Renal pelvis (tissue), 12 donors: ENCODE measurements at places on chromosomes 5 and 9. TPM values are rescaled to one million over a fixed set of nuclear protein-coding genes. Genes with fewer than 3 reads are reported as not detected.

Gene FBP2
- 0.16 TPM for polyA plus RNA-seq

Gene HMHB1
- not detected for polyA plus RNA-seq

GRCh38 chr5:175444905-175445456, 999 bp upstream of the DRD1 start:
- DNase-seq = no peak

DNA sequence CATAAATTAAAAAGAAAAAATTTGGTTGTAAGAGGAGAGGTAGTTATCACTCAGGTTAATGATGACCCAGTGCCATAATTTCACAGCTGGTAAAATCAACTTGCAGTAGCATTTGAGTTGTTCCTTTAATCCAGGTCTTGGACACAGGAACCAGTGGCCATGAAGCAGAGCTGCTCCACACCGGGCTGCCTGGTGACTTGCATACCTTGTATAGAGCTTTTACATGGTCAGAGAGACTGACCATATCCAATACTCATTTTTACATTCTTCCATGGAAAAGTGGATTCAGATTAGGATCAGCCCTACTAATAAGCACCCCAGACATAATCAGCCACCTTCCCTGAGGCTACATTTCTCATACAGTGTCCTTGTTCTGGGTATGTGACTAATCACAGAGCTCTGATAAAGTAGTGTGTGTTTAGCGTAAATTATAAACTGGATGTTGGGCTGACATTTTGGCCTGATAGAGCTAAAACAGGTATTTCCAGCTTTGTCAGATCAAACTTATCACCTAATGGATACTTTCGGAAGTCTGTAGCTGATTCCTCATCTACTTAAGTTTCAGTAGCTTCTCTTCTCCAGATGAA, 77.0 kb upstream of the ZSWIM6 start:
- DNase-seq = no peak

Gene MYMK
- not detected for polyA plus RNA-seq

Gene AQP3
- 42.3 TPM for polyA plus RNA-seq

DNA sequence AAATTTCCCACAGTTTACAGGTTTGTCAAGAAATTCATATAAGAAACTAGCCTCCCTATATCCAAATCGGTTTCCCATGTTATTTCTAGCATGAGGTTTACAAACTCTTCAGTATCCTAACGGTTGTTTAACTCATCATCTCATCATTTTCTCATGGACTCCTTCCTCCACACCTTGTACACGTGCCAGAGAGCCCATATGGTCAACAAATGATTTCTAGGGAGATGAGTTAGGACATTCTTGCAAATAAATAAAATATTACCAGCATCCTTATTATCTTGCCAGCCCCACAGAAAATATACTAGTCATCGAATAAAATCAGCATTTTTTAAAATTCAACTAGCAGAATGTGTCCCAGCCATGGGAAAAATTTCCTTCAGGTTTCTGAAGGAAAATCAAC, 285.2 kb downstream of the EBF1 start:
- no peak for DNase-seq

- DNase-seq = no peak
These were observed 16.3 kb downstream of the ROR2 start for GRCh38 chr9:91933556-91934352.

- no peak for DNase-seq
These were observed 428.8 kb downstream of the ARHGEF28 start for GRCh38 chr5:74054641-74055421.

DNA sequence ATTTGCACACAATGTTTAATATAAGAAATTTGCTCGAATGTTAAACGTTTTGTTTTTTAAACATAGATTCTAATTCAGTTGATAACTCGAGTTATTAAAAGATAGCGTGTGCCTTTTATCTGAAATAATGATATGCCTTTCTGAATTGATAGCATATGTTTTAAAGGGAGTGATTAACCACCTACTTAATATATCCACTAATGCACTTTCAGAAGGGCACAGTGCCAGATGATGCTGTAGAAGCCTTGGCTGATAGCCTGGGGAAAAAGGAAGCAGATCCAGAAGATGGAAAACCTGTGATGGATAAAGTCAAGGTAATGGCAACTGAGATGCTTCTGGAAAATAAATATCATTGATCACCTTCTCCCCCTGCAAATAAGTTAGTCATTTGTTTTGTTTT, 53.9 kb downstream of the ERAP1 start:
- DNase-seq = no peak

DNA sequence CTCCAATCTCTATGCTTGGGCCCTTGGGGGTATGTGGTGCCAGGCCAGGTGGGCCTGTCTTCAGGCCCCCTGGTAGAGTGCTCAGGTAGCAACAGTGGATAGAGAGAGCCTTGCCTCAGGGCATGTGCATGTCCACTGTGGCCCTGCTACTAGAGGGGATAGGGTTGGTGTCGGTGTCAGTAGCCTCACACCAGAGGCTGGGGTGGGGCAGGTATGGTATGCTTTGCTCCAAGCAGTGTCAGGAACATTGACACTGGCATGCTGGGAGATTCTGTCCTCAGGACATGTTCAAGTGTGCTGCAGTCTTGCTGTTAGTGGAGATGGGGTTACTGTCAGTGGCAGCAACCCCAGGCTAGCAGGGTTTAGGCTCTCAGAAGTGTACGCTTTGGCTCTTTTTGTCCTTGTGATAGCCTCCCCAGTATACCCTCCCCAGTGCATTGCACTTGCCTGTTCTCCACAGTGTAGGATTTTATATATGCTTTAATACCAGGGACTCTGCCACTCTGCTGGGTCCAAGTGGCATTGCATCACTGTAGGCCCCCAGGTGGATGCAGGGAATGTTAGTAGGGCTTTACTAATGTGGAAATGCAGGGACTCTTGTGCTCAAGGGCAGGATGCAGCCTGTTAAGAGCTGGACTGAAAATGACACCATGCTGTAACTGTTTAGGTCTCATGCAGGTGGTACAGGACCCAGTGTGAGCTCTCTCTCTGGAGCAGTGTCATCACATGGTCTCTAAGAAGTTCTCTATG, 21.6 kb downstream of the RIC1 start:
- DNase-seq = no peak

Gene CAMK2A
- polyA plus RNA-seq = 6.4 TPM

GRCh38 chr5:27130587-27130986, 92.2 kb upstream of the CDH9 start:
- DNase-seq = no peak

Gene ALDH1A1
- polyA plus RNA-seq = 292 TPM

DNA sequence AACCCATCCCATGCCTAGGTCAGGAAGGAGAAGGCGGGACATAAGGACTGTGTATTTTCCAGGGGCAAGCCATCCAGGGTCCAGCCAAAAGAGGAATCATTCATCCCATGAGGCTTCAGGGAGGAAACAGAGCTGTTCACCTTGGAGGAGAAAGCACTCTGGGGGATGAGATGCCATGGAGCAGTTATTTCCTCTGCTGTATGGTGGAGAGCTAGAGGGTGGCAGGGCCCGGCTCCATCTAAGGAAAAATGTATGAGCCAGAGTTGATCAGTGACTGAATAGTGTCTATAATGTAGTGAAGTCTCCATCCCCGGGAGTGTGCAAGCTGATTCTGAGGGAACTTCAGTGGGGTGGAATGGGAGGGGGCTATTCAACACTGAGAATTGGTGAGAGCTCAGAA, 8.0 kb downstream of the ENHO start:
- DNase-seq = no peak

- no peak for DNase-seq
These were observed 27.0 kb upstream of the ZNF354B start for GRCh38 chr5:178832618-178833201.

Gene NSA2
- polyA plus RNA-seq = 231 TPM

Gene MCIDAS
- polyA plus RNA-seq = 0.92 TPM

DNA sequence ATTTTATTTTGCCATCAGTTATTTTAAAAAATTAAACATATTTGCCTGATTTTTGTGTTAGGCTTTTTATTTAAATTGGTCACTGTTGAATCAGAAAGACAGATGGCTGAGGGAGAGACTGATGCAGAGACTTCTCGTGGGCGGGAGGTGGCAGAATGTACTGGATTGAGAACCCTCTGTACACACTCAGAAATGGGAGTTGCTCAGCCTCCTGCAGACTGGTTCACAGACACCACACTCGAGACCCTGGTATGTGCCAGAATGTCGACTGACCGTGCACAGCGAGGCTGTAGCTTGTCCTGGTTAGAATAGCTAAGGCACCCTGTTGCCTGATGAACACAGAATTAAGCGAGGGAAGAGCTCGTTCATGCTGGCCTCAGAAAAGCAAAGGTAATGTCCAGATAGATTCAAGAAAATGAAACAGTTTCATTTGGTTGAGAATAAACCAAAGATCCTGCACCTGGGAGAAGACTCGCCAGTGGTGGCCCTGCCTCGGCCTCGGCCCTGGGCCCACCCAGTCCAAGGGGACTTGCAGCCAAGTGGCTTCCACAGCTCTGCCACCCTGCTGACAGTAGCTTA, 71.3 kb upstream of the OTULINL start:
- no peak for DNase-seq

Gene ANKRD34B
- polyA plus RNA-seq = 0.44 TPM

DNA sequence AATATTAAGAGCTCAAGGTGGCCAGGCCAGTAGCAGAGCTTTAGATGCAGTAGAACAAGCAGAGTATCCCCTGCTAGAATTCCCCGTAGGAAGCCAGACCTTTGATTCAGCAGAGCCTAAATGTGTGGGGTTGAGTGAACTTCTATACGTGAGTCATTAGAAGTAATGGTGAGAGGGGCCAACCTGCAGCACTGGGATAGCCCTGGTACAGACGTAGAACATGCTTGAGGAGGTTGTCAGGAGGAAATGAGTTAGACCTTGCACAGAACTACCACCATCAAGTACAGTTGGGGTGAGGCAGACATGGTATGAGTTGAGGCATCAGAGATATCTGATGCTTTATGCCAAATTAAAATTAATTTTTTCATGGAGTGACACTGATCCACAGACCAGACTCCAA, 42.0 kb downstream of the PDCD1LG2 start:
- no peak for DNase-seq

Gene EFCAB9
- polyA plus RNA-seq = not detected

DNA sequence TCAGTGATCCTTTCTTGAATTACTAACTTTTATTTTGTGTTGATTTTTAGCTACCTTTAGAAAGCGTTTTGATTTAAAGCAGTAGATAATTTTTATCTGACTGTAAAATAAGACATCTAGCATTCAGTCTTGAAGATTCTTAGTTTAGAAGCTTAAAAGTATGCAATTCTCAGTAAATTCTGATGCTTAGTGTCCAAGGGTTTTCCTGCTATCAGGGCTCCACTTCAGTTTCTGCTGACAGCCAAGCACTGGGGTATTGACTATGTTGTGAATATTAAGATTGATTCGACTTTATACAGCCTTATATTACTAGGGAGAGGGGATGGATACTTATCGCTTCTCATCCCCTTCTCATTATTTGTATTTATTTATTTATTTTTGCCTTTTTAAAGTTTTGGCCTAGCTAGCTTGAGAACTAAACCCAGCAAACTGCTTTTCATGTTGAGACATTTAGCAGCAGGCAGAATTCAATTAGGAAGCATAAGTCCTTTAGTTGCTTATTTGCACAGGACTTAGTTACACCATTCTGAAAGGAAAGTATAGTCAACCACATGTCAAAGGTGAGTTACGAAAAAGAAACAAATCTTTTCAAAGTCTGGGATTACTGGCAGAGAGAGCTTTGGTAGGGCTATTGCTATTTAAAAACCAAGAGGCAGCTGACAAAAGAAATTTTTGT, 2.9 kb downstream of the PBX3 start:
- no peak for DNase-seq

GRCh38 chr5:74275171-74275992, 365.1 kb downstream of the ENC1 start:
- peak; percentile 76 for DNase-seq

DNA sequence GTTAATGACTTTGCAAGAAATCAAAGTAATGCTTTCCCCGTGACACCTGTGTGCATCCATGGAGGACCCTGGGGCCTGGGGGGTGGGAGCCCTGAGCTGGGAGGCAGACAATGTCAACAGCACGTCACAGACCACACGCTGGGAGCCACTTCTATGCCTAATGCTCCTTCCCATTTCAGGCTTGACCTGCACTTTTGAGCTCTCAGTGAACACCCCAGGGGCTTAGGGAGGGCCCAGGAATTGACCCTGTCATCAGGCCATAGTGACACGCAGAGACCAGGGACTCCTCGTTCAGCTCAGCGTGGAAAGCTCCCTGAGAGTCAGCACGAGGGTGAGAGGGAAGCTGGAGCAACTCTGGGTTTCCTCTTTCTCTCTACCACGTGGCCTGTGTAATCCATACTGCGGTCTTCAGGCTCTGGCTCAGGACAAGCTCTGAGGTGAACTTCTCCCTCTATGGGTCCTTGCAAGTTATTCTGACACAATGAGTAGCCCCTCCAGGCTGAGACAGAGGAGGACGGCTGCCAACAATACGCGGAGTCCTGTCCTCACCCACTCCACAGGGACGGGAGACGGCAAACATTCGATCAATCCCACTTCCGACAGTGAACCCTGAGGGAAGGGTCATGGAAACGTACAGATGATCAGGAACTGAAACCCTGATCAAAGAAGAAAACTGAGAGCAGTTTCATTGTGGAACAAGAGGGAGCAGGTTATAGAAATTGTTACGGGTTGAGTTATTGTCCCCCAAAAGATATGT, 130.8 kb upstream of the IRX4 start:
- DNase-seq = no peak

- no peak for DNase-seq
These were observed 12.1 kb upstream of the TNFAIP8 start for GRCh38 chr5:119343766-119344165.

DNA sequence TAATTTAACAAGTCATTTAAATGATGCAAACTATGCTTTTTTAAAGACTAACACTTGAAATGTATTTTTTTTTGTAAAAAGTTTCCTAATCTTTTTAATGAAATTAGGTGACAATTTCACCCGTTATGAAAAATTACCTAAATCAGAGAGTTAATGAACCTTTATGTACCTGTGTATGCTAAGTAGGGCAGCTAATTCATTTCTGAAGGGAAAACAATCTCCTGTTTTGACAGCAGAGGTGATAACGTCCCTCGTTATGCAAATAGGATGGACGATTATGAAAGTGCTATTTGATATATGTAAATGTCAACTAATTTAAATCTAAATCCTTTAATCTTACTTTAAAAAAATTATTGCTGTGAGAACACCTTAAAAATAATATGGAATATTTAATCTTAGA, 58.8 kb downstream of the MEF2C start:
- no peak for DNase-seq

DNA sequence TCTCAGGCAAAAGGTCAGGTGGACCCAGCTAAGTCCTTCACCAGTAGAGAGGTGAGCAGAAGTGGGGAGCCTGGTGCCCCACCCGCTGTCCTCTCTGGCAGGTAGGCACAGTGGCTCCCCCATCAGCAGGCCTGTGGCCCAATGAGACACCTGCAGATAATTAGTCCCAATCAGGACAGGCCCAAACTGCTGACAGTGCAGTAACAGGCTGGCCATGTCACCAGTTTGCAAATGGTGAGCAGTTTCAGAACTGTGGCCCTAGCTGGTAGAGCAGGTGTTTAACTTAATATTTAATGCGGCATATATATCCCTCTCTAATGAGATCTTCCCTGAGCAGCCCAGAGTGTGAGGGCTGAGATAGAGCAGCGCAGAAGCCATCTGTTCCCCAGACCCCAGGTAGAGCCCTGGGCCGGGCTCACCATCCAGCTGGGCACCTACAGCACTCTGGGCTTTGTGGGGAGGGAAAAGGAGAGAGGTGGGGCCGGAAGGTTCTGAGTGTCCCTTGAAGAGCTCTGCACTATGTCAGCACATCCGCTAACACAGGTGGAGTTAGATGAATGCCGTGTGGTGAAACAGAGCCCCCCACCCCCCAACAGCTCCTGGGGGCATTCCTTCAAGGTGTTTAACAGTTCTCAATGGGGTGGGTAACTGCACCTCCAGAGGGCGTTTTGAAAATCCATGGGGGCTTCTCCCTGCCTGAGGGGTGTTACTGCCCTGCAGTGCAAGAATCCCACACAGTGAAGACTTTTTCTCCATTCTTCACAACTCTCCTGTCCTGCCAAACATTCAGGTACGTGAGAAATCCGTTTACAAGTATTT, 120.5 kb downstream of the PAX5 start:
- DNase-seq = no peak

Gene SPINK7
- polyA plus RNA-seq = 0.13 TPM
